Mucosa of descending colon (tissue), 3 donors: ENCODE measurements at places on chromosomes 6 and 20. TPM values are rescaled to one million over a fixed set of nuclear protein-coding genes. Genes with fewer than 3 reads are reported as not detected.

The KHDC1L gene
- total RNA-seq, result not detected

The VWA7 gene
- total RNA-seq, result 8.2 TPM

The TREML2 gene
- not detected for total RNA-seq

The ULBP2 gene
- not detected for total RNA-seq

The DPPA5 gene
- total RNA-seq, result not detected

The FBXO30 gene
- 6.3 TPM for total RNA-seq

The RALGAPA2 gene
- total RNA-seq, result 85.9 TPM

The ADGRF5 gene
- total RNA-seq, result 9.7 TPM

The MOG gene
- total RNA-seq, result not detected

The RARS2 gene
- total RNA-seq, result 27.8 TPM

The AKAP12 gene
- 6.3 TPM for total RNA-seq
